ENCODE measurements at places on chromosomes 1 and 21.

- DNase-seq, result no peak
These were observed 110.5 kb upstream of the SERBP1 start for GRCh38 chr1:67540733-67541125.

- DNase-seq, result no peak
These were observed 1.1 kb downstream of the SYNC start for GRCh38 chr1:32701421-32701911.

- no peak for DNase-seq
These were observed 2.8 kb downstream of the ZBTB8OS start for GRCh38 chr1:32647308-32648134.

DNA sequence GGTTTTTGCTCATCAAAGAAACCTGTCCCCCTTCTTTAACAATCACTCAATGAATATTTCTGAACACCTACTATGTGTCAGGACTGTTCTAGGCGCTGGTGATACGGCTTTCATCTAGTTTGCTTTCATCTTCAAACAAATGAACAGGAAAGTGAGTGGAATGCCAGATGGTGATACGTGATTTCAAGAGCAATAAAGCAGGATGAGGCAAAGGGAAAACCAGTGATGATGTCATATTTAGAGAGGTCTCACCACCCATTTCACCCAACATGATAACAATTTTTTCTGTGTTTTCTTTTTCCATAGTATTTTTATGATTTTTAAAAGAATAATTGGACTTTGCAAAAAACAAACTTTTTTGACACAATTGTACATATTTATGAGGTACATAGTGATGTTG is 11.3 kb upstream of the SLC6A17 start:
- no peak for DNase-seq

- no peak for DNase-seq
These were observed 21.5 kb downstream of the UBE2G2 start for GRCh38 chr21:44780137-44780502.

GRCh38 chr1:209072481-209072880 is 511.0 kb upstream of the CAMK1G start:
- DNase-seq, result no peak

- DNase-seq, result no peak
These were observed 5.8 kb downstream of the TINAGL1 start for GRCh38 chr1:31581821-31582810.

DNA sequence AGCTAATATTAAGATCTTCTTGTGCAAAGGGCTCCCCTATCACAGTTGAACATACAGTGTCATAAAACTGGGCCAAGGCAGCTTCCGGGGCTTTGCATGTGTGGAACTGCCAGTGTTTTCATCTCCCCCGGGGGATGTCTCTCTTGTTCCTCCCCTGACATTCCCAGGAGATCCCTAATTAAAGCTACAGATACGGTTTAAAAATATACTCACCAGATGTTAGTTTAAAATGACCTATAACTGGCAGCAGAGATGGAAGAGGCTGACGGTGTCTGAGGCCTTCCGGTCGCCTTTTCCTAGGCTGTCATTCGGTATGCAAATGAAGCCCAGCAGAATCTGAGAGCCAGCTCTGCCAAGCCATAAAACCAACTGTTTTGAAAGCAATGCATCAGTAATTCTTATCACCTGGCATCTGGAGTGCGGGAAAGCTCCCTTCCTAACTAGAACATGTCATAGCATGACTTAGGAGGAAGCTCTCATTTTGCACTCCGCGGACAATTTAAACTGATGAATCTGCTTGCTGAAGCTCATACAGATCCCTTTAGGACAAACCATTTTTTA is 436.5 kb upstream of the VAMP3 start:
- DNase-seq, result no peak

GRCh38 chr1:150582371-150582770 is 3.0 kb upstream of the MCL1 start:
- no peak for DNase-seq

DNA sequence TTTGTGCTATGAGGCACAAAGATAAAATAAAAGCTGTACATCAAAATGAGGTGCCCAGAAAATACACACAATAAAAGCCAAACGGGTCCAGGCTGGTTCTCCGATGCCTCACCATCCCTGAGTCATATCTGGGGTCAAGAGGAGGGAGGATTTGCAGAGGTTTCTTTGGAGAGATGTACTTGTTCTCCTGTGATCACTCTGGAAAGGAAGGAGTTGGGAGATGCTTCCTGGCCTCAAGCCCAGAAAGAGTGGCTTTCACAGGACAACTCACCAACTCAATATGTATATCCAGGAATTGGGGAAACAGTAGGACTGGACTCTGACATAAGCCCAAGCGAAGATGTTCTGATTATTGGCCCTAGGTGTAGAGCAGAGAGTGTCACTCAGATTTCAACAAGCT is 51.9 kb downstream of the DIPK1A start:
- DNase-seq, result peak; percentile 75

DNA sequence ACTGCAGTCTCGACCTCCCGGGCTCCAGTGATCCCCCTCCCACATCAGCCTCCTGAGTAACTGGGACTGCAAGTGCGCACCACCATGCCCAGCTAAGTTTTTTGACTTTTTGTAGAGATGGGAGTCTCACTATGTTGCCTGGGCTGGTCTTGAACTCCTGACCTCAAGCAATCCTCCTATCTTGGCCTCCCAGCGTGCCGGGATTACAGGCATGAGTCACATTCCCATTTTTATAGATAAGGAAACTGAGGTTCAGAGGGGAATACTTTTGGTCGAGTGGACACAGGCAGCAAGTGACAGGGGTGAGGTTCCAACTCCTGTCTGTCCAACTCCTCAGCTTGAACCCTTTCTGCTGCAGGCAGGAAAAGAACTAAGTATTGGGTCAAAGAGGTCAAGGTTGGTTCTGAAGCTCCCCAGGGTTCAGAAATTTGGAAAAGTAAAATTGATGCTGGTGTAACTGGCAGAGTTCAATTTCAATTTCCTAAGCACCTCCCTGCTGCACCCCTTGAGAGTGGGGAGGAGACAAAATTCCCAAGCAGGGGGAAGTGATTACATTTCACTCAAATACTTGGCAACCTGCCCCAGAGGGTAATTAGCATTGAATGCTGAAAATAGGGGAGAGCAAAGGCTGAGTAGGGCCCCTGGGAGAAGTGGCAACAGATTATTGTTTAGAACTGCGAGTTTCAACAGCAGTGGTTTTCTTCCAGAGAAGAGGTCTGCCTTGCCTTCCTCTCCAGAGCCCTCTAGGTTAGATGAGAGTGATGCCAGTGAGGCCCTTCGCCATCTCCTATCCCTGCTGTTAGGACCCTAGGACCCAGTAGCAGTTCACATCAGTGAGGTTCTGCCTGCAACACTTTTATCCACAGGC is 17.5 kb upstream of the ALPL start:
- DNase-seq, result no peak

- no peak for DNase-seq
These were observed 19.4 kb upstream of the TENT5B start for GRCh38 chr1:27032119-27032461.

- peak; percentile 67 for DNase-seq
These were observed 15.5 kb downstream of the LYPLAL1 start for GRCh38 chr1:219189021-219189824.

GRCh38 chr1:227707846-227708245 is 27.3 kb downstream of the JMJD4 start:
- DNase-seq, result no peak

GRCh38 chr1:77347646-77348045 is 65.8 kb downstream of the AK5 start:
- peak; percentile 75 for DNase-seq

DNA sequence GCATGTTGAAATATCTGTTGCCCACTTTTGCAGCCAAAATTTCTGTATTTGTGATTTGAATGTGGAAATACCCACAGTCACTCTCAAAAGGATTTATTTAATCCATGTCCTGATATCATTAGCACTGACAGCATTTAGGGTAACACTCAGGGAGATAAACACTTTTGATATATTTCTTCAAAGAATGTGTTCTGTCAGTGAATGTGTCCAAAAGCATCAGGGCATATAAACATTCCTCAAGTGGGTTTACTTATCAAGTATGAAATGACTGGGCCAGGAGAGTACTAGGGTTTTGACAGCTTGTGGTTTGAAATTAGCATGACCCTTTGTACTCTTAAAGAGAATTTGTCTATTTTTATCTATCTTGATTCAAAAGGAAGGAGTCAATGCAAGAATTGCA is 1302.1 kb upstream of the ADGRL2 start:
- no peak for DNase-seq

DNA sequence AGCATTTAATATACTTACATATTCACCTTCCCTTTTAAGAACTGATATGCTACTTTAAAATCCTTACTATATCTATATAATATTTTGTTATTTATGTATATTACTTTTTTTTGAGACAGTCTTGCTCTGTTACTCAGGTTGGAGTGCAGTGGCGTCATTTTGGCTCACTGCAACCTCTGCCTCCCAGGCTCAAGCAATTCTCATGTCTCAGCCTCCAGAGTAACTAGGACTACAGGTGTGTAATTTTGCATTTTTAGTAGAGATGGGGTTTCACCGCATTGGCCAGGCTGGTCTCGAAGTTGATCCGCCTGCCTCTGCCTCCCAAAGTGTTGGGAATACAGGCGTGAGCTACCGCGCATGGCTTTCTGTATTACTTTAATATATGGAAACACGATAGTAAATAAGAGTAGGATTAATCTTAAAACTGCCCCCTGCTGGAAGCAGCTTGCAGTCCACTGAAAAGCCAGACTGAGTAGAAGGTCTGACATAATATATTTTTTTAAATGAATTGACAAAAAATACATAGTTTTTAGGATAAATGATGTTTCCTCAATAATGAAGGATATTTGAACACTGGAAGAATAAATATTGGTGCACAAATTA is 24.4 kb downstream of the RCAN3 start:
- DNase-seq, result peak; percentile 31

DNA sequence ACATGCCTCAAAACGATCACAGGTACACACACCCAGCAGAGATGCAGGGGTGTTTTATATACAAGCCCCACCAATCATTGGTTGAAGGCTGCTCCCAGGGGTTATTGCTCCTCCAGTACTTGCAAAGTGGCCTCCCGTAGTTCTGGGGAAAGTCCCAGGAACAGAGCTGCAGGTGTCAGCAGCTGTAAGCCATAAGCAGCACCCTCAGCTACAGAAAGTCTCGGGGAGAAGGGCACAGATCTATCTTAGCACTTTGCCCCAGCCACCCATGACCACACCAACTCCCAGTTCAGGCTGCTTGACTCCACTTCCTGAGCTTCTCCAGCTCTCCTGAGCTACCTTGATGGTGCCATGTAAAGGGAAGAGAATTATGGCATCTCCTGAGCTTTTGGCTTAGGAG is 222.7 kb upstream of the GJB5 start:
- no peak for DNase-seq

DNA sequence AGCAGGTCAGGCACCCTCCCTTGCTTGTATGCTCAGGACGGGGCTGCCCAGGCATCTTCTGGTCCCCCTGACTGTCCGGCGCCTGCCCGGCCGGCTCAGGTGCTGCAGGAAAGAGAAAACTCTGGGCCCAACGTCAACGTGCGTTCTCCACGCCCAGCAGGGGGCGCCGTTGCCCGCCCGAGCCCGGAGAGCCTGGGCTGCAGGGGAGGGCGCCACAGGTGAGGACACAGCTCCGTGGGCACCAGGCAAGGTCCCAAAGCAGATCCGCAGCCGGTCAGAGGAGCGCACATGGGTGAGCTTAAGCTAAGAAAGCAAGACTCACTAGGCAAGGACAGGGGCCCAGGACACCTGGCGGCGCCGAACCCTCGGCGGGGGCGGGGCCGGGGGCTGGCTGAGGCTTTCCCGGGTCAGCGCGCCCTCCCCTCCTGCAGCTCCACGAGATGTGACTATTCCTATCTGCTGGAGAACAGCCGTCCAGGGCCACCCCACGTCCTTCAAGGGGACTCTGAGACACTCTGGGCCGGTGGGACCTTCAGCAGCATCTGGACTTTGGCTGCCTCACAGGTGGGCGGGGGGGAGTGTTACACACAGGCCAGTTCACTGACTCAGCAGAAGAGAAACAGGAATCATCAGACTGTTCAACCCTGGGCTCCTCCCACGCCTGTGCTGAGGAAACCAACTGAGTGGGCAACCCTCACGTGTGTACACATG is 29.3 kb downstream of the KRTAP10-1 start:
- DNase-seq, result peak; percentile 47

DNA sequence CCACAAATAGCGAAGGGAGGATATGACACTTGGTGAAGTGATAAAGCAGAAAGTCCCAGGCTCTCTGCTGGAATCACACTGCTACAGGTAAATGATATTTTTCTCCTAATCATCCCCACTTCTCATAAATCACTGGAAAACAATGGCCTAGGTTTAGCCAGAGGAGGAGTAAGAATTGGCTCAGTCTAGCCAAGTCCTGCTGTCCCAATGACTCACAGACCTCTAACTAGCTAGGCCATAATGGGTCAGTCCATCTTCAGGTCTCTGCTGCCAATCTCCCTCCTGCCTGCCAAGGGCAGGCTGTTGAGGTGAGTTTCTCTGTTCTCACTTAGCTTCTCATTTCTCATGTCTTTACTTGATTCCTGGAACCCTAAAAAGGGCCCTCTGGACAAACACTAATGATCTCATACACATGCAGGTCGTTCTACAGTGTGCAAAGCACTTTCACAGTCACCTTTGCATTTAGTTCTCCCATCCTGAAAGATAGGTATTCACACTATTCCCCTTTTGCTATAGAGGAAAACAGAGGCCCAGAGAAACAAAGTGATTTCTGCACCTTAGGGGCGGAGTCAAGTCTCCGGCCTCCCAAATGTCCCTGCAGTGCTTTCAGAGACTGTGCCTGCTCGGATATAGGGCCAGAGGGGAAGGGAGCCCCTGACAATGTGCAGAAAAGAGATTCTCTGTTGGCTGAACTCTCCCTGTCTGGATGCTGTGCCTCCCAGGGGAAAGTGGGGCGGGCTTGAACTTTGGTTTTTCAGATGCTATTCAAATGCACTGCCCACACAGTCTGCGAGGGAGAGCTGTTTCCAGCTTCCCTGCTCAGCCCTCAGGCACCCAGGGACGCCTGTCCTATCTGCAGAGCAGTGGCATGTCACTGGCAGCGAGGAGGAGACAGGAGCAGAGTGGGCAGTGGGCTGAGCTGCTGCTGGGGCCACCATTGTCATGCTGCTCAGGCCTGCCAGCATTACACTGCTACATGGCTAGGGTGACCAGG is 3.9 kb upstream of the CDK18 start:
- DNase-seq, result no peak

GRCh38 chr1:2382621-2383361 is 8.6 kb downstream of the MORN1 start:
- peak; percentile 49 for DNase-seq

DNA sequence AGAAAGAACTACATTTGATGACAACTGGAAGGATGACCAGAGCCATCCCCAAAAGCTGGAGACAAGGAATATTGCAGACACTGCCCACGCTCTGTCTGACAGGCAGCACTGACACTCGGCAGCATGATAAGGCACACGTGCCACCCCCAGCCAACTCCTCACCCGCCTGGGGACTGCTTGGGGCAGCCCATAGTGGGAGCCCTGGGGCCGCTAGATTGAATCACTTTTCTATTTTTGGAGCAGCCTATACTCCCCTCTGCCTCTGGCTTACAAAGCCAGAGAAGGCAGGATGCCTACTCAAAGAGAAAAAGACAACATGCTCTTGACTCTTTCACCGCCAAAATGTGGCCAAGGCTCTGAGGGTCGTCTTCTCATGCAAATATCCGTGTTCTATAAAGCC is 1.3 kb downstream of the SMG5 start:
- peak; percentile 28 for DNase-seq

All from ACHN (cell line).